Activated CD8-positive, alpha-beta memory T cell treated with anti-CD3 and anti-CD28 coated beads for 24 hours (primary cell): ENCODE measurements at places on chromosomes 16 and 17.

DNA sequence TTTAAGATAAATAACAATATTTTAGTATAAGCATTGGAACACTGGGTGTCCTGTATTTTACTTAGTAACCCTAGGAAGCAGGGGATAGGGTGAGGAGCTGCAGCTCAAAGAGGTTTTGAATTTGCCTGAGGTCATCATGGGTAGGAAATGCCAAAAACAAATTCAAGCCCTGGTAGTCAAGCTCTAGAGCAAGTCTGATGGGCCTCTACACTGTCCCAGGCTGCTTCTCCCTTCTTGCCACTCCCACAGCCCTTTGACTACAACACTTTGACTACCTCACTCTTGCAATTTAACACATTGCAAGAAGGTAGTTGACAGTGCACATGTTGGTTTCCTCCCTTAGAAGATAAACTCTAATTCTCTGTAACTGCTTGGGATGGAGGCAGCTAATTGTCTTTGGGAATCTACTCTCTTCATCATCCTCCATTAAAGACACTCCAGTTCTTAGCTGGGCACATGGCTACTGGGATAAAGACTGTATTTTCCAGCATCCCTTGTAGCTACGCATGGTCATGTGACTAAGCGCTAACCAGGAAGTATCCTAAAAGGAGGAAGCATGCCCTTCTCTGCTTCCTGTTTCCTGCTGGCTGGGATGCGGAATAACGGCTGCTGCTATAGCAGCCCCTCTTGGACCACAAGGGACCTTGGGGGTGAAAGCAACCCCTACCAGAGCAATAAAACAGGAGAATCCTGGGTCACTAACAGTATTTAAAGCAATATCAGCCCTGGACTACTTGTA, 30.7 kb upstream of the SSTR2 start:
- no peak for DNase-seq

DNA sequence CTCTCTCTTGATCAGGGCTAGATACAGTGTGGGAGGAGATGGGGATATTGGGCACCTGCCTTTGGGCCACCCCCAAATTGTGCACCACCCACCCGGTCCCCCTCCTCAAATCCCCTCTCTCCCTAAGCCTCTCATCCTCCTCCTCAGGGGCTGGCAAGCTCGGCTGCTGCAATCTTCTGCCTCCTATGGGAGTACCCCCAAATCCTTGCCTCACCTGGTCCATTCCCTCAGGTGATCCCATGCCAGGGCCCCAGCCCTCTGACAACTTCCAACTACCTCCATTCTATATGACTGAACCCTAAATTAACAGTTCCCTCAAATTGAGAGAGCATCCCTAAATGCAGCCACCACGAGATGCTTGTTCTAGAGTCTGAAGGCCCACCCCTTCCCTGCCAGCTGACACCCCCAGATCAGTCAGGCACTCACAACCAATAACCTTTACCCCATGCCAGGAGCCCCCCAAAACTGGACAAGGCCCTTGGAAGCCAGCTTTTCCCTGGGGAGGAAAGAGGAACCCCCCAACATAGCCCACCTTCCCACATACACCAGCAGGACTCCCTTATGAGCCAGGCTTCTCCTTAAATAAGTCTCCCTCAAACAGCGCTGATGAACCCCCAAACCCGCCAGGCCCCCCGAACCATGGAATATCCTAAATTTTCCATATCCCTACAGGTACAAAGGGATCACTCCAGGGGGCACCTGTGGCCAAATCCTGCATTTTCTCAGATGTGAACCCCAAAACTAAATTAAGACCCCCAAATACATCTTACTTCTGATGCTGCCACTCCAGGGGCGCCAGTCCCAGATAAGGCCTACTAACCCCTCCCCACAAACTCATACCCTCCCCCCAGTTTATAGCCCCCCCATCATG, 3.2 kb downstream of the DLG4 start:
- DNase-seq, result no peak

DNA sequence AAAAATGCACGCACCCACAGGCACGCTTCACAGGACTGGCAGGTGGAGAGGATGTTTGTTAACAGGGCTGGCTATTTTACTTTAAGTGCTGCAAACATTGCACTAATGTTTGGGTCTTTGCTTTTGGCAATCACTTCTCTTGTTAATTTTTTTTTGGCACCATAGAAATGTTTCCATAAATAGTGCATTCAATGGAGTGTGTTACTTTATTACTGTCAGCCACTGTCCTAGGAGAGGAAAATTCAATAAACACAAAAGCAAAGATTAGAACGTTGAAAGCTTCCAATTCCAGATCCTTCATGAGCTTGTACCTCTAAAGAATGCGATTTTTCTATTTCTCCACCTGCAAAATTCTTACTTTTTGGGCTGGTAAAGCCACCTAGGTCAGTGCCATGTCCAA, 743.5 kb downstream of the WWOX start:
- no peak for DNase-seq

GRCh38 chr16:750485-750884, 9.7 kb upstream of the CIAO3 start:
- DNase-seq, result no peak

DNA sequence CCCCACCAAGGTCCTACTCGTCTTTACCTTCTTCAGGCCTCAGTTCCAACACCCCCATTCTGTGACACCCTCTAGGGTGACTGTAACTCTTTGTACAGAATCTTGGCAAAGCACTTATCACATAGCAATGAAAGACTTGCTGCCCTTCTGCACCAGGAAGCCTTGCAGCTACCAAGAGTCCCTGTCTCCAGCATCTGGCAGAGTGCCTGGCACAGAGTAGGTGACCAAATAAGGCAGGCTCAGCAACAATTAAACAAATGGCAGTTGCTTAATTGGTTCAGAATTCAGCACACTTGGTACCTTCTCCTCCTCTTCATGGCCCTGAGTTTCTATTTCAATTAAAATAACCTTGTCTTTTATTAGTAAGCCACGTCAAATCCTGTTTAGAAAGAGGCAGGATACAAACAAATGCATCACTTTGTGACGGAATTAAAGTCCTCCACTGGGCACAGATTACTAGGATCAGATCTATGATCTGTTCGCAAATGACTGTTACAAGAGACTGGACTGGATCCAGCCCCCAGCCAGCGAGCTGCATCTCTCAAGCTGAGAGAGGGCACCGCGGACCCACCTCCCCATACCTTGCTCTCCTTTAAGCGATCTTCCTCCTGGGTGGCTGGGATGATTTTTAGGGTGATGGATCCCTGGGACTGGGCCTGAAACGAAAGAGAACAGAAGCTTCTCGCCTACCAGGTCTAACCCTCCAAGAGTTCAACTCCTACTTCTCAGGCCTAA, 9.4 kb downstream of the MPP3 start:
- no peak for DNase-seq

GRCh38 chr16:2692948-2693651, 10.8 kb downstream of the KCTD5 start:
- no peak for DNase-seq

- no peak for DNase-seq
Measured at GRCh38 chr17:9192010-9192409, 170.7 kb downstream of the NTN1 start.
